ENCODE measurements at places on chromosomes 12 and 14.

DNA sequence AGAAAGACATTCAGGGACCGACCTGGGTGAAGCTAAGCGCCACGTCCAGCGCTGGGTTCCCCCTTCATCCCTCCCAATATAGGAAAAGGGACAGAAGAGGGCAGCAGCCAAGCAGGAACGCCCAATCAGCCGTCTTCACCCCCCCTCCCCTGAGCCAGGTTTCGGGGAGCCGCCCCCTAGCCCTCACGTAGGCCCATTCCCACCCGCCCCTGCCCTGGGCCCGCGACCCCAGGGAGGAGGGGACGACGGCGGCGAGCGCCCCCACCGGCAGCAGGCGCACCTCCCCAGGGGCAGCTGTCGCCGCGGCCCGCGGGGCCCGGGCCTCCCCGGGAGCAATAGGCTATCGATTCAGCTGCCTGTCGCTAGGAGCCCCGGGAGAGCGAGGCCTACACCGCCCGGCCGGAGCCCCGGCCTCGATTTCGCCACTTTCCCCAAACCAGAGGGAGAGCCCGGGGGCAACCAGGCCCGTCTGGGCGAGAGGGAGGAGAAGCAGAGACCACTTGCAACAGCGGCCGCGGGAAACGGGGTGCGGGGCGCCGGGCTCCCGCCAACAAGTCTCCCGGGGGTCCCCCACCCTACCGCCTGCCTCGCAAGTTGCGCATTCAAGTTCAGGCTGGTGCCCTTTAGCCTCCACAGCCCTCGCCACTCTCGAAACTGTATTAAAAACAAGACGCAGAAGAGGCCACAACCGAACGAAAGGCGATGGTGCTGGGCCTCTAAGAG lies 1.3 kb downstream of the DCAF5 start:
- DNase-seq, result peak; percentile 73

GRCh38 chr12:1962051-1963020 lies 41.9 kb downstream of the DCP1B start:
- DNase-seq, result no peak

DNA sequence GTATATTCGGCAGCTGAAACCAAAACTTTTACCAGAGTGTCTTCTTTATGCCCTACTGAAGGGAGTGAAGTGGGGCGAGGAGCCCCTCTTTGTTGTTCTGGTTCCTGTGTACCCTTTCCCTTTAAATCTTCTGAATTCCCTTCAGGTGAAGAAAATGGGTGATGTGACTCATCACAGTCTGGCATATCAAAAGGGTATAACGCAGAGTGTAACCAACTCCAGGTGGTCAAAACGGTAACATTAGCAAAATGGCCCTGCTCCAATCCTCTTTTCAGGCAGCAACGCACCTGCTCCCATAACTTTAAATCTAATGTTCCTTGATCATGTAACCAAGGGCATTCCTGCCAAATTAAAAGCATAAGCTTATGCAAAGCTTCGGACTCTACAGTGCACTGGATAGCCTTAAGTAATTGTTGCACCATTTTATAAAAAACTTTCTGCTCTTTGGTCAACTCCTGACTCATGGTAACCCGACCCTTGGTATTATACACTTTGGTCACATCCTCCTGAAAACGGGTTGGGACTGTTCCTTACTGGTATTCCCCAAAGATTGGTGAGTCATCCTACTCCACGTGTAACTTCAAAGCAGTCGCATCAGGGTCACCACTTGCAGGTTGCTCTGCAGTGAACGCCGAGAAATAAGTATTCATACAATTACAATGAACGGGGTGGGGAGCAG lies 83.1 kb downstream of the KCNMB4 start:
- no peak for DNase-seq

DNA sequence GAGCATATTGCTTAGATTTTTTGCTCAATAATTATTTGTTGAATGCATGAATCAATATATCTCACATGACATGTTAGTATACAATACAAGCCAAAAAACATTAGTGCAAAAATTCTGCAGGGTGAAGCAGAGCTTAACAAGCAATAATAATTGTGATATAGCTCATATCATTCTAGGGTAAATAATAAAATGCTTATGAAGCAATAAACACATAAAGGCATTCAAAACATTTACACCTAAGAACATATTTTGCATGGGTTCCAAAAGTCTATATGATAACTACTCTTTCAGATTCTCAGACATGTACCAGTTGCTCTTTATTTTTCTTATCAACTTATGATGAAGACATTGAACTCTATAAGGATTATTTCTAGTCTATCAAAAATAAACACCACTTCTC lies 886.2 kb downstream of the TRHDE start:
- DNase-seq, result no peak

DNA sequence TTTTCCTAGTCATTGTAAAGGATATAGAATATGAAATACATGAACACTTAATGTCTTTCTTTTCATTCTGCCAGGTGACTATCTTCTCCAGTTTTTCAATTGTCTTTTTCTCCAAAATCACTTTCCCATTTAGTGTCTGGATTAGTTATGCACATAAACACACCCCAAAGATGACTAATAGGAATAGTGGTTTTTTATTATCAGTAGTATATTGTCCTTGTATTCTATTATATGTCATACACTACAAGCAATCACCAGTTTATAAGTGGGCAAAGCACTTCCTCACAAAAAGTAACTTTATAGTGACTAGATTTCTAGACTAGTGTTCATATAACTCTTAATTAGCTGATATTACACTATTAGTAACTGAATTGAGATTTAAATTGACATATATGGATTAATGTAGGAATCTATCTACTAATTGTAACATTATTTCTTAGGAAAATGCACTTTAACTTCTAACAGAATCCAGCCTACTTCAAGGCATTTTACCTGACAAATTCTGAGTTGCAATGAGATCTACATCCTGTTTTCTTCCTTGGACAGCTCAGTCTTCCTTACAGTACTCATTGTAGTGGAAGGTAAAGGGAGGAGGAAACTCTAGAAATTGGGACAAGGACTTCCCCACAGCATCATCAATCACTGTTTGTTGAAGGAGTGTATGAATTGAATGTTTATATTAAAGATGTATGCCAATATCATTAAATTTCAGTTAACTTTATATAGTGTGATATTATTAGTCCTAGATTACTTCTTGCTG lies 186.1 kb upstream of the GARIN2 start:
- no peak for DNase-seq

GRCh38 chr14:26282578-26282977 lies 315.3 kb downstream of the NOVA1 start:
- no peak for DNase-seq

DNA sequence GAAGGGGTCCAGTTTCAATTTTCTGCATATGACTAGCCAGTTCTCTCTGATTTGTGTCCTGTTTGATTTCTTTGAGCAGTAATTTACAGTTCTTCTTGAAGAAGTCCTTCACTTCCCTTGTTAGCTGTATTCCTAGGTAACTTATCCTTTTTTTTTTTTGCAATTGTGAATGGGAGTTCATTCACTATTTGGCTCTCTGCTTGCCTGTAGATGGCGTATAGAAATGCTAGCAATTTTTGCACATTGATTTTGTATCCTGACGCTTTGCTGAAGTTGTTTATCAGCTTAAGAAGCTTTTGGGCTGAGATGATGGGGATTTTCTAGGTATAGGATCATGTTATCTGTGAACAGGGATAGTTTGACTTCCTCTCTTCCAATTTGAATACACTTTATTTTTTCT lies 77.6 kb upstream of the NID2 start:
- DNase-seq, result no peak

- DNase-seq, result no peak
These were observed 140.8 kb downstream of the DAD1 start for GRCh38 chr14:22448035-22448904.

DNA sequence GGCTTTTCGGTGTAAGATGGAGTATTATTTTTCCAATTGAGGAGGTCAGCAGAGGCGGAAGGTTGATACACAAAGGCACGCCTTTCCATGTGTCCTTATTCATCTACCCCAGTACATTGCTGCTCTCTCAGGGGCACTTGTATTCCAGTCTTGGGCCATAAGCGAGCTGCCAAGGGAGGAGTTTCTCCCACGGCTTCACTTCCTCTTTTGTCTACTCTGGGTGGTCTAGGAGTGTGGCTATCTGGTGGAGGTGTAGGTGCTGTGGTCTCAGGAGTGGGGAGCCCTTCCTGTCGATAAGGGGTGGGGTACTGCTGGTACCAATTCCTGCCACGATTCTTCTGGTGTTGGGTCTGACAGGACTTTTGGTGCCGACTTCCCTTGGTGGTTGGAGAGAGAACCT lies 73.4 kb downstream of the GAS2L3 start:
- no peak for DNase-seq

DNA sequence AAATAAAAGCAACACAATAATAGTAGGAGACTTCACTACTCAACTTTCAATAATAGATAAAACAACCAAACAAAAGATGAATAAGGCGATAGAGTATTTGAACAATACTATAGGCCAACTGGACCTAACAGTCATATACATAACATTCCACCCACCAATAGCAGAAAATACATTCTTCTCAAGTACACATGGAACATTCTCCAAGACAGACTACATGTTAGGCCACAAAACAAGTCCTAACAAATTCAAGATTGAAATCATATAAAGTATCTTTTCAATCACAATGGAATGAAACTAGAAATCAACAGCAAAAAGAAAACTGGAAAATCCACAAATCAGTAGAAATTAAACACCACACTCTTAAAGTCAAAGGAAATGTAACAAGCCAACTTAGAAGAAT lies 28.8 kb downstream of the RAD52 start:
- DNase-seq, result no peak

DNA sequence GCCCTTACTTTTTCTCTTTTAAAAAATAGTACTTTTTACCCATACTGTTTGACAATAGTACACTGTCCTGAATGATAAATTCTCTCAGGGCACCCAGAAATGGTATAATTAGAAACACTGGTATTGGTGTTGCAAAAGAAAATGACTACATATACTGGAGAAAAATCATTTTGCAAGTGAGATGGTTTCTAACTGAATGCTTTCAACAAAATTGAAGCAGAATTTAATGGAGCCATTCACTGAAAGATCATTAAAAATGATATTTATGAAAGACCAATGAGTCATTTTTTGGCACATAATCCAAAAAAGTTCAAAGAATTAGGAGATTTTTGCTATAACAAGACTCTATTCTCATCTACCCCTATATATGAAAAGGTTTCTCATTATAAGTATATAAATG lies 68.8 kb downstream of the TMTC1 start:
- no peak for DNase-seq

DNA sequence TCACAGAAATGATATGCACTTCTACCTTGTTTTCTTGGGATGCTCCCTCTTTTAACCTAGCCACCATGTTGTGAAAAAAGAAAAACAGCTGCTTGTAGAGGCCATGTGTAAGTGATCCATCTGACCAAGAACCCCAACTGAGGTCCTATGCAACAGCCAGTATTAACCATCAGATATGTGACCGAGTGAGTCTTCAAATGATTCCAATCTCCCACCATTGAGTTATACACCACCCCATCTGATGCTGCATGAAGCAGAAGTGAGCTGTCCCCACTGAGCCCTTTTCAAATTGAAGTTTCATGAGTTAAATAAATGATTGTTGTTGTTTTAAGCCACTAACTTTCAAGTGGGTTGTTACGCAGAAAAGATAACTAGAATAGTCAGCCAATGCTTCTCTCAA lies 20.6 kb upstream of the USP15 start:
- no peak for DNase-seq

- DNase-seq, result no peak
These were observed 20.0 kb downstream of the SIVA1 start for GRCh38 chr14:104772707-104773504.

- no peak for DNase-seq
These were observed 217.9 kb upstream of the PWP1 start for GRCh38 chr12:107467716-107468115.

DNA sequence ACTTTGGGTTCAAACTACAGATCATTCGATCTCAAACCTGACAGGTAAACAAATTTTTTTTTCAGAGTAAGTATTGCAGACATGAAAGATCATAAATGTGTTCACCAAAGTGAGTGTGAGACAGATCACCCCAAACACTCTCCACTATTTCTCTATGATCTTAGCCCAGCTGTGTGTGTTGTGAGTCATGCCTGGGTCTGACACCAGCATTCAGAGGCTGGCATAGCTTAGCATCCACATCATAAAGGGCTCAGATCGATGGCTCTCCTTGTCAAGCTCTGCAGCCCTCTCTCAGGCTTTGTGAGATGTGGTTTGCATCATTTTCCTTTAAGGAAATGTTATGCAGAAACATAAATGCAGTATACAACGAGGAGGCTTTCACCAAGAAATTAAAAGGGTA lies 164.9 kb downstream of the ETV6 start:
- peak; percentile 70 for DNase-seq

GRCh38 chr12:1107669-1108068 lies 116.6 kb downstream of the ERC1 start:
- DNase-seq, result no peak

DNA sequence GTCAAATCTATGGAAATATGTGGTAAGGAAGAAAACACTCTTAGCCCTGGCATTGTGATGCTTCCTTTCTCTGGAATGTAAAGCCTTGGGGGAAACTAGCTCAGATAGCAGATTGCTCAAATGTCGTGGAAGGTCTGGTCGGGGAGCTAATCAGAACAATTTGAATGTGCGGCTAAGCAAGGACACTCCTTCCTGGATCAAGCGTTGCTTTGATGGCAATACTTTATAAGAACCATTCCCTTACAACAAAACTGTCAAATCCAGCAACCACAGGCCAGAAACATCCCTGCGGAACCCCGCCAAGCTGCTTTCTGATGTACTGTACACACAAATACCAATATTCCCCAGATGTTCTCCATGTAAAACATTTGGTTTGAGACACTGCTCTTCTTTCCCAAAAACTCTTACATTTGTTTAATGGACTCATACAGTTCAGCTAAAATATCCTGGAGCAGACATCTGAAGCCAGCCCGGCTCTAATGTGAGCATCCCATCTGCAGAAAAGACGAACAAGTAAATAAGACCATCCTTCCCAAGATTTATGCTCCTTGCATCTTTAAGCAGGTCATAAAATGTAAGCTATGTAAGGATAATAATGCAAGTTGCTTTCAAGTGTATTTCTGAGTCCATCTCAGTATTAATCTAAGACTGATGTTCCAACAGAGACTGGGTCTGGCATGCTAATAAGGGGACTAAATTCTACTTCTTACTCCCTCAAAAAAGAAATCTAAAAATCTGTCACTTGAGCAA lies 20.2 kb downstream of the NUAK1 start:
- DNase-seq, result no peak

GRCh38 chr14:29587046-29587445 lies 340.6 kb downstream of the PRKD1 start:
- no peak for DNase-seq

Data from T-helper 2 cell (primary cell).